ENCODE measurements at places on chromosomes 5 and 9. TPM values are rescaled to one million over a fixed set of nuclear protein-coding genes. Genes with fewer than 3 reads are reported as not detected.

- DNase-seq = no peak
Observed at GRCh38 chr5:91957666-91958065, 574.5 kb upstream of the ARRDC3 start.

GRCh38 chr9:14500705-14501104 is 186.8 kb upstream of the NFIB start:
- DNase-seq = no peak

- DNase-seq = no peak
Observed at GRCh38 chr9:68429631-68430030, 73.2 kb downstream of the PGM5 start.

The OR1L6 gene
- not detected for total RNA-seq

The PCDHGA2 gene
- 8.5 TPM for total RNA-seq

- DNase-seq = peak; percentile 75
Observed at GRCh38 chr5:71830681-71831539, 111.8 kb downstream of the CARTPT start.

DNA sequence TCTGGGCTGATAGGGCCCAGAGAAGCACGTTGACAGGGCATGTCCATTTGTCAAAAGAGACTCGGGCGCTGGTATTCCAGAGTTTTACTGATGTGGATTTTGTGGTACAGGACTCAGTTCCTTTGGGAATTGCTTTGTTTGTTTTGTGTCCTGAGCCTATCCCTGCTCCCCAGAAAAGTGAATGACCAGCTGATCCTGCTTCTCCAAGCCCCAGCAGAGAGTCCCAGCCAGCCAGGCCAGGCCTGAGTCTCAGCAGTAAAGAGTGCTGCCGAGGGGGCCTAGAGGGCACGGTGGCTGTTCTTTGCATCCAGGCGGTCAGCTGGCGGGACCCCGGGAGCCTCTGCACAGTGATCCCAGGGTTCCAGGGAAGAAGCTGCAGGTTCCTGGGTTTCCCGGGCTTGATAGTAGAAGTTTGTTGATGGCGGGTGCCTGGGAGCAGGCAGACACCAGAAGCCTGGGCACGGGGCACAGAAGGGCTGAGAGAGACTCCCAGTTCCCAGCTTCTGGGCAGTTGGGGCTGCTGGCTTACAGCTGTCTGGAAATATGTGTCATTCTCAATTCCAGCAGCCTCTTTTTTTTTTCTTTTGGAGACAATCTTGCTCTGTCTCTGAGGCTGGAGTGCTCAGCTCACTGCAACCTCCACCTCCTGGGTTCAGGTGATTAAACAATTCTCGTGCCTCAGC is 8.7 kb downstream of the PRDM12 start:
- no peak for DNase-seq

- no peak for DNase-seq
Observed at GRCh38 chr5:57324181-57324580, 150.3 kb downstream of the GPBP1 start.

DNA sequence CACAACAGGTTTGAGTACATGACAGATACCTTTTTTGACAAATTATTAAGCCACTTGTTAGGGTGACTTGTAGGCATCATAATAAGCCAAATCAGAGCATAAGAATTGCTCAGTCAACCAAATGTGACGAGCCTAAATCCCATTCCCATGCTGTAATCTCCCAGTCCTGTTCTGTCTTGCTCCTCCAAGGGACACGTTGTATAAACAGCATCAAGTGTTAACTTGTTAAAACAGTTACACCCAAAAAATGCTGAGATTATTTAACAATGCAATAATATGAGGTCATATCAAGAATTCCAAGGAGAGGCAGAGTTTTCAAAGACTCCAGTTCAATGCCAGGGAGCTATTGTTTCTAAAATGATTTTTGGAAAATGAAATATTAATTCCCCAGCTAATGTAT is 76.2 kb downstream of the SH3TC2 start:
- DNase-seq = no peak

DNA sequence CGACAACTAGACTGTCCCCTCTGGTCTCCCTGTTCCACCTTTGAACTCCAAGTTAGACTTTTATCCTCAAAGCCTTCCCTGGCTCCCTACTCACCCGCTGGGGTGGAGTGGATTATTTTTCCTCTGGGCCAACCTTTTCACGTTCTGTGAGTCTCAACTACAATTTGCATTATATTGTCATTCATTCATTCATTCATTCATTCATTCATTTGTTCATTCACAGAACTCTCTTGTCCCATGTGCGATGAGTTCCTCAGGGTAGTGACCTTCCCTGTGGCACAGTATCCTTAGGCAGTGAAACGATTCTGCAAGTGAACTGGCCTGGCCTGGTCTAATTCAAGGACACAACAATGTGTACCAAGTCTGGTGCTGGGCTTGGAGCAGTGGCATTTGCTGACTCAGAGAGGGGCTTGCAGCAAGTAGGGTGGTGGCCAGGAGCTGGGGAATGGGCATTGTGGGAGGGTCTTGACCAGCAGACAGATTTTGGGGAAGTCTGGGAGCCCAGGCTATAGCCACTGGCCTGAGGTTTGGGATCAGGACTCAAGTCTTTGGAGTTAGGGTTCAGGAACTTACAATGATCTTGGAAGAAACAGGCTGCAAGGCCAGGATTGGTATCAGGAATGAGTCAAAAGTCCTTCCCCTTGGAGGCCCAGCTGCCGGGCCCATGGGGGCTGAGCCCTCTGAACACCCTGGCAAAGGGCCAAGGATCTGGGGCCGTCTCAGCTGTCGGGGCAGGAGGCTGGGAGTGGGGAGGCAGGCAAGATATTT is 37.2 kb upstream of the COL15A1 start:
- DNase-seq = peak; percentile 86

- no peak for DNase-seq
Observed at GRCh38 chr9:79057576-79057975, 514.2 kb upstream of the TLE4 start.

- no peak for DNase-seq
Observed at GRCh38 chr5:169716287-169716686, 79.2 kb downstream of the DOCK2 start.

The NEURL1B gene
- total RNA-seq = 31.5 TPM

DNA sequence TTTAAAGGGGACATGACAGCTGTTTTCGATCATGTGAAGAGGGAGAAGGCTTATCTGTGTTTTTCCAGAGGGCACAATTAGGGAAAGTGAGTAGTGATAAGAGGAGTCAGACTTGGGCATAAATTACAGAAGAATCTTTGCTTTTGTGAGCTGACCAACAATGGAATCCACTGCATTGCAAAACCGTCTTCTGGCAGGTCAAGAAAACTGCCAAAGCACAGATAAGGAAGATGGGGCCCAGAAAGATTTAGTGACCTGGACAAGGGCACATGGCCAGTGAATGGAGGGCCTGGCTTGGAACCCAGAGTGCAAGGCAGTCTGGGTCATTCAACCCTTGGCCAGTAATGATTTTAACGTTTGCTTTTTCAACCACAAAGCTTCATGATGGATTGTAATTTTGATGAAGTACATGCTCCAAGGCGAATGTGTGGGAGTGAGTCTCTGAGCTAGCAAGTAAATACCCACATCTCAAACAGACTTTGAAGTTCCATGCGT is 153.2 kb upstream of the MAST4 start:
- DNase-seq = no peak

DNA sequence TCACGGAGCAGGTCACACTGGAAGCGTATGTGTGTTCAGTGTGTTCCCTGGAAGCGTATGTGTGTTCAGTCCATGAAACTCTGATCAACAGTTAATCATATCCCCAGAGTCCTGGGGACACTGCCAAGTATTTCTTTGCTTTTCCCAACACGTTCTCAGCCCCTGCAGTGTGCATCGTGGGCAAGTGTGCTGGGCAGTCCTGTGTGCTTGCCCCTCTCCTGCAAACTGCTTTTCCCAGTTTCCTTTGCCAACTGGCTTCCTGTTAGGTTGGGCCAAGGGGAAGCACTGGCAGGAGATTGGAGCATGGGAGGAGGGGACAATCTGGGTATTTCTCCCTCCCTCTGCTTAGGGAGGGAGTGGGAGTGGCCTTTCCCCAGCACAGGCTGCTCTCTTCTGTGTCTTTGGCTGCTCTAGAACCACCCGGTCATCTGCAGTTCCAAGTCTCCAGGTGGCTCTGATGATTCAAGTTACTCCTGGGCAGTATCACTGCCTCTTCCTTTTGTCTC is 36.8 kb upstream of the NEK6 start:
- no peak for DNase-seq

DNA sequence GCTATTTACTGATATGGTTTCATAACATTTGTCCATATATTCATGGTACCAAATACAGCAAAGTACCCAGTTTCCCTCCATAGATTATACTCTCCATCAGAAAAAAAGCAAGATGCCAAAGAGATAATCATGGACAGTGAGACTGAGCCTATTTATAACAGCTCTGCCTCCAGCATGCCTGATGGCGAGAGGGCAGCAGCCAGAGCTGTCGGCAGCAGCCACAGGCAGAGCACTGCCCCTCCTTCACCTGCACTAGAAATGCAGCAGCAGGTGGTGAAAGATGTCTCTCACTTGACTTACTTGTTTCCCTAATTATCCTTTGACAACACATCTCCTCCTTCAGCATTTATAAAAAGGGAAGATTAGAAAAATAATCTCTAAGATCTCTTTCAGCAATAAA is 32.4 kb downstream of the CTNNAL1 start:
- DNase-seq = no peak

The SAXO1 gene
- not detected for total RNA-seq

DNA sequence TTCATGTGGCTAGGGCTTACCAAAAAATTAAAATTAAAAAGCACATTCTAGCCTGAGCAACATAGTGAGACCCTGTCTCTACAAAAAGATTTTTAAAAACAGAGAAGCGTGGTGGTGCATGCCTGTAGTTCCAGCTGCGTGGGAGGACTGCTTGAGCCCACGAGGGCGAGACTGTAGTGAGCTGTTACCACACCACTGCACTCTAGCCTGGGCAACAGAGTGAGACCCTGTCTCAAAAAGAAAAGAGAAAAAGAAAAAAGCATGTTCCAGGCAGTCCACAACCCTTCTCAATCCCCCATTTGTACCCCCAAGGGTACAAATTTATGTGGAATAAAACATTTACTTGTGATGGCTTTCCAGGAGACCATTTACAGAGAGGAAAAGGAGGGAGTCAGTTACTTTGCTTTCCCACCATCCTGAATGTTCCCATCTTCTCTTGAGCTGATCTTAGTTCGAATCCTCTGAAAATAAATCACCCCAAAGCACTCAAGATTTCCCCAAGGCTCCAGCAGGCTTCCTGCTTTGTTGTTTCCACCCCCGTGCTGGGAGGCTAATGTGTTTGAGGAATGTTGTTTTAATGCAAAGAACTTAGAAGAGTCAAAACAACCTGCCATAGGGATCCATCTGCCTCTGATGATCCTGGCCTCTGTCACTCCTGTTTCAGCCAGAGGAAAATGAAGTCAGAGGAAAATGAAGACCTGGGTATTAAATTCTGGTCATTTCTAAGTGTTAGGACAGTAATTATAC is 384.7 kb downstream of the BNC2 start:
- DNase-seq = no peak

GRCh38 chr9:126299706-126300276 is 26.8 kb upstream of the MVB12B start:
- no peak for DNase-seq

- DNase-seq = no peak
Observed at GRCh38 chr5:109143031-109143430, 266.7 kb downstream of the PJA2 start.

The PCDHB11 gene
- 2.8 TPM for total RNA-seq

The F2RL1 gene
- total RNA-seq = 0.87 TPM

GRCh38 chr5:76271836-76272235 is 131.2 kb upstream of the IQGAP2 start:
- DNase-seq = no peak

The CAMK4 gene
- total RNA-seq = not detected

The TAF11L11 gene
- not detected for total RNA-seq

- no peak for DNase-seq
Observed at GRCh38 chr5:162202285-162202880, 134.8 kb downstream of the GABRG2 start.

The ANXA2R gene
- 1.4 TPM for total RNA-seq

GRCh38 chr5:180291234-180291940 is 496 bp downstream of the MAPK9 start:
- DNase-seq = no peak

DNA sequence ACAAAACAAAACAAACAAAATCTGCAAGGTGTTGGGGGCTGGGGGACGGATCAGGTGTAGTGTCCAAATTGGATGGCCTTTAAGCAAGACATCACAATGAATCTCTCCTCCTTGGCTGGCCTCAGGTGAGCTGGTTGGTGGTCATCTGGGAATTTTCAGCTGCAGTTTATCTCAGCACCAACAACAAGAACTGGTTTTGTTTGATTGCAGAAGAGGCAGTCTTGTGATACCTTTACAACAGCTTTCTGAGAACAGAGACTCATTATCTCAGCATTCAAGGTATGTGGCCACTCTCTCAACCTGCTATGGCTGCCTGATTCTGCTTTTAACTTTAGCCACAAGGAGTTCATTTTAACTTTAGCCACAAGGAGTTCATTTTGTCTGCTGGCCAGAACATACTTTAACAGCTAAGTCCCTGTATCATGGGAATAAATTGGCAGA is 1543.4 kb downstream of the EFNA5 start:
- no peak for DNase-seq

The GKAP1 gene
- 18.9 TPM for total RNA-seq

The CARTPT gene
- not detected for total RNA-seq

GRCh38 chr5:2293906-2294305 is 411.2 kb upstream of the IRX4 start:
- no peak for DNase-seq

GRCh38 chr5:43195670-43196265 is 3.7 kb downstream of the NIM1K start:
- no peak for DNase-seq

GRCh38 chr9:15349892-15350761 is 43.1 kb upstream of the TTC39B start:
- no peak for DNase-seq

The PCDHB16 gene
- 3.2 TPM for total RNA-seq

DNA sequence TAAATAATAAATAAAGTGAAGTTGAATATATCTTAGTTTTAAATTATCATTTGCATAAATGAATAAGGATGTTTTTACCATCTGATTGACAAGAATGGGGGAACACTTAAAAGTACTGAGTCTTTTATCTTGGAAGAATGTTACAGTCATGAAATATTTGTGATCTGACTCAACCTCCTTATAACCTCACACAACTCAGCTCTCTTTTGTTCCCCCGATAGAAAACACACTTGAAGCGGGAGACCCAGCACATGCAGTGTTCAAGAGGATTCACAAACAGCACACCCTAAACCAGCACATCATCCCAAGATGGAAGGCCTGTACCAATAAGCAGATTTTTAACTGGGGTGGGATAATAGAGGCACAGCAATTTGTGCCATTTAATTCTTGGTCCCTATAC is 15.5 kb downstream of the BAAT start:
- no peak for DNase-seq

DNA sequence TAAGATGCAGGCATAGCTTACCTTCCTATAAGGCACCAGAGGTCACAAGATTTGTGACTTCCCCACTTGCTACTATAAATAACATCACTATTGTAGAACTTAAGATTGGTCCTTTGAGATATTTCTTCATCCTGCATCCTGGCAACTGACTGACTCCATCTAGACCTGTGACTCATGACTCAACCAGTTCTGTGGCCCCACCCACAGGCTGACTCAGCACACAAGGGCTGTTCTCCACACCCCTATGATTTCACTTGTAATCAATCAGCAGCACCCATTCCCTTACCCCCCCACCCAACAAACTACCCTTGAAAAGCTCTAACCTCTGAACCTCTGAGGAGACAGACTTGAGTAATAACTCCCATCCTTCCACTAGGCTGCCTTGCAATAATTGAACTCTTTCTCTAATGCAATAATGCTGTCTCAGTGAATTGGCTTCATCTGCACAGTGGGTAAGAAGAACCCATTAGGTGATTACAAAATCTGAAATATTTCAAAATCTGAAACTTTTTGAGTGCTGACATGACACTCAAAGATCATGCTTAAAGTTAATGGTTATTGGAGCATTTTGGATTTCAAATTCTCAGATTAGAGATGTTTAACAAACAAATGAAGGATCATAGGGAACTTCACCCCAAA is 296.7 kb downstream of the ARL15 start:
- no peak for DNase-seq

The EFNA5 gene
- 20.9 TPM for total RNA-seq
